ENCODE measurements at places on chromosomes 11 and 22.
A peak's percentile ranks its signal among the peaks of the same experiment; 100 is the strongest.

GRCh38 chr11:106466521-106467080, 389.1 kb downstream of the AASDHPPT start:
- no peaks in the 10 kb centered on the region for H3K4me1 ChIP-seq
- H3K27me3 ChIP-seq = no peaks in the 10 kb centered on the region
- H3K36me3 ChIP-seq = no peaks in the 10 kb centered on the region
- H3K27ac ChIP-seq = no peak overlapping the region

- no peaks in the 10 kb centered on the region for H3K36me3 ChIP-seq
- H3K4me3 ChIP-seq = no peak overlapping the region
- DNase-seq = no peak
- no peaks in the 10 kb centered on the region for H3K4me1 ChIP-seq
These were observed 476.3 kb upstream of the CADM1 start for GRCh38 chr11:115980337-115981103.

- H3K27me3 ChIP-seq = no peaks in the 10 kb centered on the region
- no peak overlapping the region for H3K27ac ChIP-seq
- no peak for DNase-seq
- no peaks in the 10 kb centered on the region for H3K4me1 ChIP-seq
- H3K36me3 ChIP-seq = no peaks in the 10 kb centered on the region
These were observed 14.2 kb upstream of the FAM83F start for GRCh38 chr22:39980596-39980995.

DNA sequence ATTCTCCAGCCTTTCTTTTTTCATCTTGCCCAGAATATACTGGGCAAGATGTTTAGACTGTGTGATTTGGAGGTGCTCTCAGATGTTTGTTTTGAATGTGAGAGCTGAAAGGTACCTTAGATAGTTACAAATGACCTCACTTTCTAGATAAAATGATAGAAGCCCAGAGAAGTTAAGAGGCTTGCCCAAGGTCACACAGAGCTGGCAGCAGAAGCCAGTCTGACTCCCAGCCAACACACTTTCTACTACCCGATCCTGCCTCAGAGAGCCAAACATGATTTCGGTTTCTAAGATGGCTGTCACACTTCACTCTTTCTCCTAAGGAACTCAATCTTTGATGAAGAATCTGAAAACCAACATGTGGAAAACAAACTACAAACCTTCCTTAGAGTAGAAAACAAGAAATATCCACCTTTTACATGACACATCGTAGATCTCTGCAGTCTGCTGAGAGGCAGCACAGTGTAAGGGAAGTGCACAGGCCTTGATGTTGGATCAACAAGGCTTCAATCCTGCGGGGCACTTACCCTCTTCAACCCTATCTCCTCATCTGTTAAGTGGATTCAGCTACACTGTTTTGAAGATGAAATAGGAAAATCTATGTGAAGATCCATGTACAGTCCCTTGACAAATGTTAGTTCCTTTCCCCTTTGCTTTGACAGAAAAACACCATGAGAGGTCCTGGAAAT, 58.6 kb downstream of the SYTL2 start:
- no peaks in the 10 kb centered on the region for H3K27me3 ChIP-seq
- no peak overlapping the region for H3K4me3 ChIP-seq
- H3K4me1 ChIP-seq = peaks cover 5% of the 10 kb centered on the region
- DNase-seq = no peak

DNA sequence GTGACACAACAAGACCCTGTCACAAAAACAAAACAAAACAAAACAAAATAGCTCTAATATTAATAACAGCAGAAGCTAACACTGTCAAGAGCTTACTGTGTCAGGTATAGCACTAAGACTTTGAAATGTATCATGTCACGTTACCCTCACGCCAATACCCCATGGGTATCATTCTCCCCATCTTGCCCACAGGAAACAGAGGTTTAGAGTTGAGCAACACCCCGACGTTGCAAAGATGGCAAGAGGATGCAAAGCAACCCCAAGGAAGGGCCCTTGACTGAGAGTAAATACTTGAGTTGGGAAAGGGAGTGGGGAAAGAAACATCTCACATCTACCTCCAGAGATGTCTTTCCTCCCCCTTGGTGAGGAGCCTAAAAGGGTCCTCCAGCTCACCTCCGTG, 366.8 kb downstream of the LARGE1 start:
- H3K27me3 ChIP-seq = no peaks in the 10 kb centered on the region
- no peaks in the 10 kb centered on the region for H3K36me3 ChIP-seq
- H3K27ac ChIP-seq = no peak overlapping the region
- no peak overlapping the region for H3K4me3 ChIP-seq
- no peaks in the 10 kb centered on the region for H3K4me1 ChIP-seq
- DNase-seq = no peak

DNA sequence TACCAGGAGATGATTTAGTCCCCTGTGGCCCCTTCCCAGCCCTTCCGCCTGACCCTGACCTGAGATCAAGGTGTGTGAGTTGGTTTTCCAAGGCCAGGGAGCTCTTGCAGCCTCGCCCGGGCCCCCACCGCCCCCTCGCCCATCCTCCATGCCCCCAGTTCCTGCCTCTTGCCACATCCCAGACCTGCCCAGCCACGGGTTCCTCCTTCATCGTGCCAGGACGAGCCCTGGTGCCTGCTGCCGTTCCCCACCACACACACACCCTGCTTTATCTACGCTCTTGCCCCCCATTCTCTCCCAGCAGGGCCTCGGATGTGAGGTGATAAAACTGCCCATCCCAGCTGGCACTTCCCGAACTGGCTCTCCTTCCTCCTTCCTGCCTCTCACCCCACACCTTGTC, 1.4 kb upstream of the LIF start:
- H3K4me1 ChIP-seq = peaks cover 70% of the 10 kb centered on the region
- H3K36me3 ChIP-seq = no peaks in the 10 kb centered on the region
- no peak overlapping the region for H3K4me3 ChIP-seq
- no peak for DNase-seq

DNA sequence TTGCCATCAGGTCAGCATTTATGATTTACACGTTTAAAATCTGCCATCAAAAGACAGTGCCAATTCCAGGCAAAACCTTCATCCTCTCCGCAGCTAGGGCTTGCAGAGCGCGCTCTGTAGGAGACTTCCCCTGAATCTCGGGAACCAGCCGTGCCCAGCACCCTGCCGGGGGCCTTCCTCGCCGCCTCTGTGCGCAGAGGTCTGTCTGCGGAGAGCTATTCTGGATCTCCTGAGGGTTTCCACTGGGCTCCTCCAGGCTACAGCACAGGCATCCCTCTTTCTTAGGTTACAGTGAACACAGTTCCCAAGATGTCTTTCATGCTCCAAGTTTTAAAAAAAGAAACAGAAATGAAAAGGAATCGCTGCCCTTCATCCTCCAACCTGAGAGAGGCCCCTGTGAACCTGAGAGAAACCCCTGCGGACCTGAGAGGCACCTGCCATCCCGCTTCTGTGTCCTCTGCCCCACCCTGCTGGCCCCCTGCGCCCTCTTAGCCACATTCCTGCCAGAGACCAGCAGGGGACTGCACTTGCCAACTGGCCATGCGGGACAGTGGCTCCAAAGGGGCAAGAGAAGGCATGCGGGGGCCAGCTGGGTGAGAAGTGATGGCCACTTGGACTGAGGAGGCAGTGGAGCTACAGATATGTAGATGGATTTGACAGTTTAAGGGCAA, 16.1 kb downstream of the TP53AIP1 start:
- H3K4me3 ChIP-seq = no peak overlapping the region
- H3K27ac ChIP-seq = no peak overlapping the region
- no peaks in the 10 kb centered on the region for H3K4me1 ChIP-seq
- H3K27me3 ChIP-seq = no peaks in the 10 kb centered on the region

- peak overlapping the region; percentile 83 for H3K27ac ChIP-seq
- H3K4me1 ChIP-seq = peaks cover 49% of the 10 kb centered on the region
- no peak for DNase-seq
- peaks cover 21% of the 10 kb centered on the region for H3K36me3 ChIP-seq
These were observed 4.8 kb downstream of the CLCF1 start for GRCh38 chr11:67368621-67369020.

DNA sequence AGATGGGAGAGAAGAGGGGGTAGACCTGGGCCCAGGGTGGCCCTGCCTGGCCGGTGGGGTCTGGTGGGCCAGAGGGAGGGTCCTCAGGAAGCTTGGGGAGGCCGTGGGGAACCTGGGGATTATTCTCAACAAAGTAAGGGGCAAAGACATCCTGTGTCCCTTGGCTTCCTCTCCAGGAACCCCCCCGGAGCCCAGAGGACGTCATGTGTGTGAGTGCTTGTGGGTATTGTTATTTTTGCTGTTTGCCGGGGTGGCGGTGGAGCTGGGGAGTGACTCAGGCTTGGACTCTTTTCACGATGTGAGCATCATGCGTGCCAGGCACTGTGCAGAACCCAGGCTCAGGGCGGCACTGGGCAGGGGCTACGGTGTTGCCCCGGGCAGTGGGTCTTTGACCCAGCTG, 982 bp upstream of the SHANK3 start:
- H3K27me3 ChIP-seq = peaks cover 57% of the 10 kb centered on the region
- no peak overlapping the region for H3K27ac ChIP-seq
- no peaks in the 10 kb centered on the region for H3K4me1 ChIP-seq
- no peak overlapping the region for H3K4me3 ChIP-seq

DNA sequence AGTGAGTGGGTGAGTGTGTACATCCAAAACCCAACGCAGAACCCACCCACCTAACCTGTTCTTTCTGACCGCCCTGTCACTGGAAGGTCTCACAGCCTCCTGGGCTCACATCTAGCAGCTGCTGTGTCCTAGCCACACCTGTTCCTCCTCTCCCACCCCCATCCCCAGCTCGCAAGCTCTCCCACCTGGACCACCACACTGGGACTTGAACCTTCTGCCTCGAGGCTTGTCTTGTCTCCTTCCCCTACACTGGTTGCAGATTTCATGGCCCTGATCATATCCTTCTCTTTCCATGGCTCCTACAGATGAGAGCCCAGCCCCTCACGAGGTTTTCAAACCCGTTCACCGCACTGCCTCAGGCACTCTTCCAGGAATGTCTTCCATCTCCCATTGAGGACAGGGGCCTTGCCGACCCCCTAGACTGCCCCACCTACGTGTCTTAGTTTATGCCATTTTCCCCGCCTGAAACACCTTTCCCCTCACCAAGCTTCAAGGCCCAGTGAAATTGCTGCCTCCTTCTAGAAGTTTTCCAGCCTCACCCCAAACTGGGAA, 6.7 kb downstream of the IFITM10 start:
- H3K4me1 ChIP-seq = no peaks in the 10 kb centered on the region
- no peak overlapping the region for H3K4me3 ChIP-seq
- no peaks in the 10 kb centered on the region for H3K27me3 ChIP-seq
- H3K27ac ChIP-seq = no peak overlapping the region

DNA sequence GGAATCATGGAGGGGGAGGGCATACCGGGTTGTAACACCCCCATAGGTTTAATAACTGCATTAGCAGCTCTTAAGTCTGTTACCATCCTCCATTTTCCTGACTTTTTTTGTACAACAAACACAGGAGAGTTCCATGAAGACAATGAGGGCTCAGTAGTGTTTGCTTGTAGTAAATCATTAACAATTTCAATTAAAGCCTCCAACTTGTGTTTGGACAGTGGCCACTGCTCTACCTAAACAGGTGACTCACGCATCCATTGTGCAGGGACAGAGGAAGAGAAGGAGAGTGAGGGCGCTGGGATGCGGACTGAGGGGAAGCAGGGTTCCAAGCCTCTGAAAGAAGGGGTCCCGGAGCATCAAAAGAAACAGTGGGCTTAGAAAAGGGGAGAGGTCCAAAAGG, 21.3 kb upstream of the MTNR1B start:
- H3K27ac ChIP-seq = no peak overlapping the region
- H3K27me3 ChIP-seq = no peaks in the 10 kb centered on the region
- DNase-seq = no peak
- no peak overlapping the region for H3K4me3 ChIP-seq

DNA sequence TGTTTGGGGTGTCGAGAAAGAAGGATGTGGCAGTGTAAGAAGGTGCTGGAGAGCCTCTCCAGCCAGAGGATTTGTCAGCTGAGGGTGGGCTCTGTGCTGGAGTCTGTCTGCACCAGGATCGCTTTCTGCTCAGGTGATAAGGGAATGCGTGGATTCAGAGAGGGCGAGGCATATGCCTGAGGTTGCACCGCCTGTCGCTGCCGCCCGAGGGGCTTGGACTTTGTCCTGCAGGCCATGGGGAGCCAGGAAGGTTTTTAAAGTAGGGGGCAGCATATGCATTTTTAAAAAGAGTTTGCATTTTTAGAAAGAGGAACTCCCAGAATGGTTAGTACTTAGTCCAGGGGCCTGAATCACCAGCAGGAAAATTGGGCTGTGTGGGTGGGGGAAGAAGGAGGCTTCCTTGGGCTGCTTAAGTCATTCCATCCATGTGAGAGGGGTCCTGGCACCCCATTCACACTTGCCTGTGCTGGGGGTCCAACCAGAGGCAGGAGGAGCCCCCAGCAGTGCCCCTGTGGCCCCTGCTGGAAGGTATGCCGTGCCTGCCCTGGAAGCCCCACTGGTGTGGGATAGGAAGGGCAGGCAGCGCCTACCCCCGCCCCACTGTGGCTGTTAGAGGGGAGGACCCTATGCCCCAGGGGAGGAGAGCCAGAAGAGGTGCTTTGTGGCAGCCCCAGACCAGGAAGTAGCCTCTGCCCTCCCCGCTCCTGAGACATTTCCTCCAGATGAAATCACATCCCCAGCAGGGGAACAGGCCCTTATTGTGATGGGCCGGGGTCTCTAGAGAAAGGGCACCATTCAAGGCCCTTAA, 35.8 kb upstream of the MYRF start:
- no peak for DNase-seq
- H3K27me3 ChIP-seq = no peaks in the 10 kb centered on the region
- H3K27ac ChIP-seq = no peak overlapping the region
- peaks cover 11% of the 10 kb centered on the region for H3K4me1 ChIP-seq

DNA sequence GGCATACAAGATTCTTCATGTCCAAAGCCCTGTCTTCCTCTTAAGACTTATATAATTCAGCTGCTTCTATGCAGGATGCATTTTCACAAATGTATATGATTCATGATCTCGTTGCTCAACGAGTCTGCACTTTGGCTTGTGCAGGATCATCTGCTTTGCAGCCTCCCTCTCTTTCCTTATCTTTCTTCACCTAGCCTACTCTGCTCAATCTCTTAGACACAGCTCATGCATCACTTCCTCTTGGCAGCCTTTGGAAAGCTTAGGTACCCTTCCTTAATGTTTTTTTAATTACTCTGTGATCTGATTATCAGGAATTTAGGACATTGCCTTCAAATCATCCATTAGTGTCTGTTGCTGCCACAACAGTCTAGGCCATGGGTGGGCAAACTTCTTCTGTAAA, 673.8 kb downstream of the NELL1 start:
- H3K36me3 ChIP-seq = no peaks in the 10 kb centered on the region
- H3K27ac ChIP-seq = no peak overlapping the region
- no peak overlapping the region for H3K4me3 ChIP-seq

- H3K4me1 ChIP-seq = no peaks in the 10 kb centered on the region
- H3K36me3 ChIP-seq = no peaks in the 10 kb centered on the region
- no peak overlapping the region for H3K4me3 ChIP-seq
- no peak overlapping the region for H3K27ac ChIP-seq
- H3K27me3 ChIP-seq = no peaks in the 10 kb centered on the region
- DNase-seq = no peak
These were observed 161.7 kb downstream of the COMMD9 start for GRCh38 chr11:36127550-36127949.

GRCh38 chr11:84313830-84314359, 1027.7 kb upstream of the CCDC90B start:
- peaks cover 6% of the 10 kb centered on the region for H3K4me1 ChIP-seq
- H3K36me3 ChIP-seq = no peaks in the 10 kb centered on the region
- H3K27ac ChIP-seq = no peak overlapping the region

- peaks cover 7% of the 10 kb centered on the region for H3K4me1 ChIP-seq
- no peak overlapping the region for H3K4me3 ChIP-seq
- H3K36me3 ChIP-seq = peaks cover 4% of the 10 kb centered on the region
These were observed 91.5 kb downstream of the MORC2 start for GRCh38 chr22:30876915-30877553.

GRCh38 chr11:57513911-57514537, 1.5 kb downstream of the SLC43A1 start:
- no peaks in the 10 kb centered on the region for H3K27me3 ChIP-seq
- no peaks in the 10 kb centered on the region for H3K36me3 ChIP-seq
- H3K4me1 ChIP-seq = peaks cover 5% of the 10 kb centered on the region
- DNase-seq = peak; percentile 20
- peak overlapping the region; percentile 83 for H3K27ac ChIP-seq

Measured in tibial nerve (tissue), 4 donors.